ENCODE measurements at places on chromosomes 4 and X.

DNA sequence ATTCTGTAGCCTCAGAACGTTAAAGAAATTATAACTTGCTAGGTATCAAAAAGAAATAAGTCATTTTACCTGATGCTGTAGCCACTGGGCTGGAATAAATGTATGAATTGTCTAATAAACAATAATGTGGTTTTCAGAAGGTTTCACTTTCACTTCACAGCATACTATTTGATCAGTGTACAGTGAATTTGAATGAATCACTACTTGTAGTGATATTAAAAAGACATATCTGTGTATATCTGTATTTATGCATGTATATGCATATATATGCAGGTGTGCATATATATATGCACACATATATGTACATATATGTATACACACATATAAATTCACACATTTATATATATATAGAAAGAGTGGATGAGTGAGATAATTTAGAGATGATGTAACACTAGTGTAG lies 440.0 kb upstream of the PCDH10 start:
- no peak for DNase-seq

DNA sequence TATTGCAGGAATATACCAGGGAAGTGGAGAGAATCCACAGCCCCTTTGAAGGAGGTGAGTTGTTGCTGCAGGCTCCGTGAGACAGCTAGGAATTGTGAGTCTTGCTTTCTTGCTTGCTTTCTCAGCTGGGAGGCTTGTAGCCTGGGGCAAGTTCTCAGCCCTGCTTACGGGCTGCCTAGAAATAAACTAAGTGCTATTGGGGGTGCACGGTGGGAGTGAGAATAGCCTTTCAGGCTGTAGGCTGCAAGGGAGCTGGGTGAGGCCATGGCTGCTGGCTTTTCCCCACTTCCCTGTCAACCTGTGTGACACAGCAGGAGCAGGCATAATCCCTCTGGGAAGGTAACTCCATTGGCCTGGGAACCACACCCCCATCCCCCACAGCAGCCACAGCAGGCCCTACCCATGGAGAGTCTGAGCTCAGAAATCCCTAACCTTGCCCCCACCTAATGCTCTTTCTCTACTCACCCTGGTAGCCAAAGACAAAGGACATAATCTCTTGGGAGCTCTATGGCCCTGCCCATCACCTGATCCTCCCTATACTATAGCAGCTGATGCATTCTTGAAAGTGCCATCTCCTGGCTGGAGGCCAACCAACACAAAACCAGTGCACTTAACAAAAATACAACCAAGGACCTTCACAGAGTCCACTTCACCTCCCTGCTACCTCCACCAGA lies 113.0 kb downstream of the MMRN1 start:
- DNase-seq, result no peak

- DNase-seq, result no peak
Observed at GRCh38 chr4:66284991-66285451, 614.7 kb upstream of the EPHA5 start.

- DNase-seq, result no peak
Observed at GRCh38 chrX:9821572-9821971, 35.3 kb downstream of the SHROOM2 start.

GRCh38 chrX:79243691-79244090 lies 99.2 kb downstream of the GPR174 start:
- no peak for DNase-seq

DNA sequence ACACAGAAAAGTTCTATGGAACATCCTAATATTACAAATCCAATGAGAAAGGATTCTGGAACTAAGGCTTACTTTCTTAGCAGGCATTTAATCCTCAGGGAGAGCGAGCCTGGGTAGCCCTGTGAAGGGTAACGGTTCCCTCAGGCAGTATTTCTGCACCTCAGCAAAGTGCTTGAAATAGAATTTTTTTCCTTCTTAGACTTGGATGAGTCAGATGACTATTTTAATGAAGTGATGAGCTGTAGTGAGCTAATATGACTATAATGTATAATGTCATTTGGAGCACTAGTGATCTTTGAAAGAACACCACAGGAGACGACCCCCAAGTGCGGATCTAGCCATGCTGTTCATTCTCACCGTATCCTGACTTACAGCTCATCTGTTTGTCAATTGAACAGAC lies 493.0 kb upstream of the FAM241A start:
- no peak for DNase-seq

DNA sequence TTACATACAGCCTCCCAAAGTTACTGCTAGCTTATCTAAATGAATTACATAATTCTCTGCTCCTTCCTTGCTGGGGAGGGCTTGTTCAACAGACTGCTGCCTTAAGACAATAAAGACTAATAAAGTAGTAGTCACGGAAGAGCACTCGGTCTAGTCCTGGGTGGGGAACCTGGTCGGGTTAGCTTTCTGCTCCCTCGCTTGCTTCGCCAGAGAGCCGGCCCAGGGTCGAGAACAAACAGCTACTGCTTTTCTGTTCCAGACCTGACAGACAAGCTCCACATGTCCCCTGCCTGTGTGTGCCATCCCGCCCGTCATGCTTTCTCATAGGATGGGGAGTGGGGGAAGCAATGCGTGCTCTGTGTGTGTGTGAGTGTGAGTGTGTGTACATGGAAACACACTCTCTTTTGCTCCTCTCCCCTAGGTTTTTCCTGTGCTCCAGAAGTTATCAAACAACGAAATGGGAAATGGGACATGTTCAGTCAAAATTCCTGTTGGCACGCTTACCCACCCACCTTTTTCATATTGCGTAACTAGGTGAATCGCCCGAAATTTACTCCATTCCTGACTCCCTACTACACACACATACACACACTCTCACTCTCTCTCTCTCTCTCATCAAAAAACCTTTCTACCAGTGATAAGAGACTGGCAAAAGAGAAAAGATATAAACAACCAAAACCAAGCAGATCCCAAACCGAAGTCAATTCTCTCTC lies 1.3 kb downstream of the NPY1R start:
- DNase-seq, result no peak

- DNase-seq, result peak; percentile 10
Observed at GRCh38 chr4:105140684-105141490, 5.8 kb upstream of the TET2 start.

DNA sequence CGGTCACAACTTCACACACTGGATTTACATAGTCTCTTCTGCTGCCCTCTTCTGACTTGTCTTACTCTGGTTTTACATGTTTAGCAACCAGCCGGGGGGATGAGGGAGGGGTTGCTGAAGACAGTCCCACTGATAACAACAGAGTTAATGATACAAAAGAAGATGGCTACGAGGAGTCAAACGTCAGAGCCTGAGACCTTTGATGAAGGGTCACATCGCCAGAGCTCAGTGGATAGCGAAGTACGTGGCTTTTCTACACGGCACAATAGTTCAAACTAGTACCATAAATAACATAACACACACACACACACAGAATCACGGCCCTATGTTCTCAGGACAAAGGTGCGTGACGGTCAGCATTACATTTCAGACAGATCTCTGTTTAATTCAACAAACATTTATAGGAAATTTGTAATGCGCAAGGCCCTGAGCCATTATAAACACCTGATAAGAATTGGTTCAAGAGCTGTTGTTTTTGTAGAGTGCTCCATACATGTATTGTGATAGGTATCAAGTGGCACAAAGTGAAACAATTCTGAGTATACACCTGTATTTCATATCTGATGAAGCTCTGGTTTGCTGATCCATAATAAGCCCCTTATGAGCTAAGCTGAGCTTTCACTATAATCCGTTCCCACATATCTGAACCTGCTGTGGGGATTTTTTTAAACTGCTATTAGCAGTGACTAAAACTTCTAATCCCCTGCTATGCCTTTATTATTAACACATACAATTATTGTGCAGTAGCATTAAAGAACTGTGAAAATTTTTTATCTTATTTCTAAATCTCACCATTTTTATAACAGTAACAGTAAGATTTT lies 100.0 kb downstream of the NR3C2 start:
- DNase-seq, result no peak

DNA sequence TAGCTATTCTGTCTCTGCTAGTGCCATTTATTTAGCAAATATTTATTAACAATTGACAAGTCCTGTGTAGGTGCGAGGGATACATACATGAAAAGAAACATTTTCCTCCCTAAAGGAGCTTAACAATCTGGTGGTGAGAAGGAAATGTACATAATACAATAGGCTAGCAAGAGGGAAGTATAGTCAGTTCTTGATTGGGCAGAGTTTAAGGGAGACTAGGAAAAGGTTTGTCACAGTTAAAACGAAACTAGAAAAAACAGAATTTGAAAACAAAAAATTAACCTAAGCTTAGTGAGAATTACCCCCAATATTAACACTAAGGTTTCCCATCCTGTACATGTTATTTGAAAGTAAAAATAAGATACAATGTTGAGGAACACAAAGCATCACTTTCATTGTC lies 8.6 kb upstream of the MAML3 start:
- no peak for DNase-seq

DNA sequence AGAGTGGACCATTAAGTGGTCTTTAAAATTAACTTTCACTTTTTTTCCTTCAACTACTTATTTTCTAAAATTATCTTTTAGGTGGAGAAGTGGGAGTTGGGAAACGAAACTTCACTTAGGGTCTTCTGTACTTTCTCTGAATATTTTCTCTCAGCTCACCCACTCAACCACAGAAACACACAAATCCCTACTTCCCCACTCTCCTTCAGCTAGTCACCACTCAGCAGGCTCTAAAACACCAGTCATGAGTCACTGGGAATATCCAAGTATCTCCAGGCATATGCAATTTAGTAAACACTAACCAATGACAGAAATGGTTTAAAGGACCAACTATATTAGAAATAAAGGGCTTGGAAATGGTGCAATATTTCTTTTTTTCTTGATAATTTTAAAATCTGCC lies 153.0 kb upstream of the RPS6KA6 start:
- DNase-seq, result no peak

DNA sequence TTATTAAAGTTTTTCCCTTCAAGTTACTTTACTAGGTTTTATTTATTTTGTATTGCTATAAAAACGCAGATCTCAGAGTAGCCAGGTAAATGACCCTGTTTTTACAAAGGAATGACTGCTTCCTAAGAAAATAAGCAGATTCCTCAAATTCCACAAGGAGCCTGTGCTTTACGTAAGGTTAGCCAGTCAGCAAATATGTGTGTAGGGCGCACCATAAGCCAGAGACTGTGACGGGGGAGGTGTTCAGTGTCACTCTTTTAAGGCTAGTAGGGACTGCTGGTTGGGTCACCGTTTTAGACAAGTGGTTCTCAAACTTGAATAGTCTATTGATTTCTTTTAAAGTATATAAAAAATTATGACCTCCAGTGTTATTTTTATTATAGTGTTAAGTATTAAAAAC lies 119.9 kb downstream of the ANK2 start:
- DNase-seq, result no peak

DNA sequence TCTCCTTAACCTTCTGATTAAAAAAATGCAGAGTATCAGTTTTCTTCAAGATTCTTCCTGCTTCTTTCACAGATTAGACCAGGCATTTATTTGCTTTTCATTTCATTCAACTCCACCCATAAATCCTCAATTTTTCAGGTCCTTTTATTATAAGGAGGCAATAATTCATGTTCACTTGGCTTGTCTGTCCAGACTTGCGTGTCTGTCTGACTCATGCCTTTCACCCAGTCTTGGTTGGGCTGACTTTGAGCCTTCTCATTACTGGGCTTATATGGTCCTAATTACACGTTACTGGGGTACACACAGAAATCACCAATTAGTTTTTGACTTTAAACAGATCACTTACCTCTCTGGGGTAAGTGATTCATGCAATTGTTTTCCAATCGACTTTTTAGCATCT lies 48.8 kb upstream of the GALNT7 start:
- no peak for DNase-seq

GRCh38 chr4:20297783-20298182 lies 46.1 kb downstream of the SLIT2 start:
- DNase-seq, result no peak

GRCh38 chr4:122508083-122508482 lies 51.6 kb upstream of the IL2 start:
- DNase-seq, result no peak

DNA sequence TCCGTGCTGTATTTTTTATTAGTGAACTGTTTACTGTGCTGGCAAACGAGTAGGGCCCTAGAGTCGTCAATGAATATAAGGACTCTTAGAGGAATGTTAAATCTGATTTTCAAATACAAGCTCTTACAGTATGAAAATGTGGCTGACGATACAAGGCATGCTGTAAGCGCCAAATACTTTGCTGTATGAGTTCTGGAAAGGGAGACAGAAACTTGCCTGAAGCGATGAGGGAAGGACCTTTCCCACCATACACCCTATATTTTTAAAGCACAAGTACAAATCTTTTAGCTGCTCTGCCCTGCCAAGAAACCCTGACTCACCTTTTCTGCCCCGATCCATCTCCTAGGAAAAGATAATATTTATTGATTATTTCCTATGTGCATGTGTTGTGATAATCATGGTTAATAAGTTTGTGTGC lies 15.7 kb upstream of the RUFY3 start:
- DNase-seq, result no peak

GRCh38 chr4:22458098-22458497 lies 57.8 kb downstream of the ADGRA3 start:
- no peak for DNase-seq
